ENCODE measurements at places on chromosomes 6 and 20. TPM values are rescaled to one million over a fixed set of nuclear protein-coding genes. Genes with fewer than 3 reads are reported as not detected.

GRCh38 chr6:118683881-118684872 is 32.8 kb upstream of the CEP85L start:
- DNase-seq = no peak

- no peak for DNase-seq
These were observed 1.3 kb downstream of the BLCAP start for GRCh38 chr20:37526238-37526838.

- no peak for DNase-seq
These were observed 55.2 kb downstream of the EFHC1 start for GRCh38 chr6:52475307-52475706.

DNA sequence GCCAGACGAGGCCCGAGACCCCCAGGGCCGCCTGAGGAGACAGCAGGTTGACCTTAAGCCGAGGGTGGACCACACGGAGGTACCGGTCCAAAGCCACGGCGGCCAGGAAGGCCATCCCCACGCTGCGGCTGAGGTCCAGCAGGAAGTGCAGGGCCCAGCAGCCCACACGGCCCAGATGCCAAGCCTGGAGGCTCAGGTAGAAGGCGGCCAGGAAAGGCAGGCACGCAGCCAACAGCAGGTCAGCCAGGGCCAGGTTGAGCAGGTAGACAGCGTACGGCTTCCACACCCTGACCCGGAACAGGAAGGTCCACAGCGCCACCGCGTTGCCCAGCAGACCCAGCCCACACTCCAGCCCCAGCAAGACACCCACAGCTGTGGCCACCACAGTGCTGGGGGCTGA is 366 bp downstream of the GPR31 start:
- no peak for DNase-seq

GRCh38 chr6:6736791-6737654 is 148.5 kb downstream of the LY86 start:
- no peak for DNase-seq

Gene HCRTR2
- total RNA-seq = not detected

Gene PACSIN1
- 0.29 TPM for total RNA-seq

Measured in activated T-cell treated with anti-CD3 and anti-CD28 coated beads, Interleukin-2, amount 50 U/mL, for 72 hours (primary cell).